EH (cell line): ENCODE measurements at places on chromosomes 13 and 19.

GRCh38 chr19:39017026-39017425 is 15.3 kb downstream of the FBXO27 start:
- DNase-seq, result no peak

GRCh38 chr13:22470075-22470474 is 710.7 kb upstream of the SGCG start:
- no peak for DNase-seq

DNA sequence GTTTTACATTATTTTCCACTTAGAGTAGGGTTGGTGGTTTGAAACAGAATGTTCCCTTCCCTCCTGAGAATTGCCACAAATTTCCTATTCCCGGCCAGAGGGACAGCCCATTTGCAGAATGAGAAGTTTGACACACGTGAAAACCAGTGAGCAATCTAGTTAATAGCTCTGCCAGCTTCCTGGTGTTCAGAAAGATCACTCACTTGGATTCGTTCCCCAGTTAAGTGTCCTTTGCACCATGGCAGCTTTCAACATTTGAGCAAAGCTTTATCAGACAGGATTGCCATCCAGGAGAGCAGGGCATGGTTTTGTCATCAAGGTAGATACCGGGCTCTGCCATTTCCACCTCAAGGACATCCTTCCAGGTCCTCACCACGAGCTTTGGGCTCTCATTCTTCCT is 28.2 kb downstream of the RASL11A start:
- no peak for DNase-seq

DNA sequence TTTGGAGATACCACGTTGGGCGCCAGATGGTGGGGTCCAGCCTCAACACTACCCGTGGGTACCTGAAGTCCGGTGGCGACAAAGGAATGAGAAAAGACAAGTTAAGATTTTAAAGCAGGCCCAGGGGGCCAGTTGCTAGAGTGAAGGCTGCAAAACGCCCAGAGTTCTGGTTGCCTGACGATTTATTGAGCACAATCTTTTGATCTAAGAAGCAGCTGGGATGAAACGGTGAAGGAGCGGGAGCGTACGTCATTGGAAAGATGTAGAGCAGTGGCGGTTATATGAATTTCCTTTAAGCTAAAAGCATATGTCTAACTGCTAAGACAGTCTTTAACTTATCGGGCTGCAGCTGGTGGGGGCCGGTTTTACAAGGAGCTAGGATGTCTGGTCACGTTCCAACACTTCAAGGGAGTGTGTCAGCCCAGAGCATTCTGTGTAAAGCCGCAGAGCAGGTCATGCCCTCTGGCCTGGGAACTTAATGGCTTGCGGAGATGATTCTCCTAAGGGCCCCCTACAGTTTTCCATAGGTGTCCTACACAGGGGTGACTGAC is 28.9 kb upstream of the EVI5L start:
- DNase-seq, result no peak

DNA sequence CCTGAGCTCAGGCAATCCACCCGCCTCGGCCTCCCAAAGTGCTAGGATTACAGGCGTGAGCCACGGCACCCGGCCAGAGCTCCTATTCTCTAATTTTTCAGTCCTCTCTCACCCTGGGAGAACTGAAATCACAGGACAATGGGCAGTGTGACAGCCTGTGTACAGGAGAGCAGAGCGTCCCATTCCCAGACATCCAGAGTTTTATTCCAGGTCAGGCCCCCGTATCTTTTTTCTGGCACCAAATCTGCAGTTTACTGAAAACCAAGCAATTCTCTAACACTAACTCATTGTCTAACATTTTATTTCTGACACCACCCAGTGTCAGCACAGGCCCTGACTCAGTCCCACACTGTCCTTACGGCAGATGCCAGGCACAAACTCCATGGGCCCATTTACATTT is 6.7 kb downstream of the ZNF708 start:
- DNase-seq, result no peak

GRCh38 chr13:20407759-20408158 is 117.9 kb downstream of the CRYL1 start:
- DNase-seq, result no peak

- peak; percentile 64 for DNase-seq
Observed at GRCh38 chr19:34481861-34482379, 362 bp downstream of the WTIP start.

DNA sequence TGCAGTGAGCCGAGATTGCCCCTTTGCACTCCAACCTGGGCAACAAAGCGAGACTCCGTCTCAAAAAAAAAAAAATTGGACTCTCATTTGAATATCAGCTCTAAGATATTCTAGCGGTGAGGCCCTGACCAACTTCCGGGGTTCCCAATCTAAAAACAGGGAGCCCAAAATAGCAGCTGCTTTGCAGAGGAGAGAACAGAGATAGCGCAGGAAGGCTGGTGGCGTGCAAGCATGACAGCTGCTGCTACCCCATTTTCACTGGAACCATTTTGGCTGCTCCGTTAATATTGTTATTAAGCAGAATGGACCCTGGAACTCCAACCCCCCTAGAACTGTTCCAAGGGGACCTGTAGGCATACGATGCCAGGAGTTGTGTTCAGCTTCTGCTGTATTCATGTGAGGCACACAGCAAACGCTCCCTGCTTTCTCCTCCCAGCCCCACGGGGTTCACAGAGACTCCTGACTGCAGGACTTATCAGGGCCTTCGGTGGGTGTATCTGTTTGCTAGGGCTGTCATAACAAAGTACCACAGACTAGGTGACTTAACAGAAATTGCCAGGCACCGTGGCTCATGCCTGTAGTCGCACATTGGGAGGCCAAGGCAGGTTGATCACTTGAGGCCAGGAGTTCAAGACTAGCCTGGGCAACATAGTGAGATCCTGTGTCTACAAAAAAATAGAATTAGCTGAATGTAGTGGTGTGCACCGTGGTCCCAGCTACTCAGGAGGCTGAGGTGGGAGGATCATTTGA is 11.5 kb downstream of the STXBP2 start:
- DNase-seq, result no peak

DNA sequence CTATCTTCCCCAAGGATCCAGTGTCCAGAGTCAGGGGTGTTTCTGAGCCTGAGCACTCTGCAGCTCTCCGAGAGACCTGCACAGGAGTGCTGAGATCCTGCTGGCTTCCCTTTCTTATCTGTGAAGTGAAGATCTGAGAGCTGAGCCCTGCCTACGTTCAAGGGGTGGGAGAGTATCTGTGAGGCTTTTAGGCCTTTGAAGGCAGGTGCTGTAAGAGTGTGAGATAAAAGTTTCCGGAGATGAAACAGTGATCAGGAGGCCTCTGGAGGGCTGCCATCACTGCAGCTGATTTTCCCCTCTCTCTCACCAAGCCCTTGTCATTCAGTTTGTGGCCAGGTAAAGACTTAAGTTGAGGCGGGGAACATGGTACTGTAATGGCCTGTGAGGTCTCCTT is 83.1 kb downstream of the AKAP11 start:
- DNase-seq, result no peak

- DNase-seq, result no peak
Observed at GRCh38 chr13:26839682-26840081, 79.1 kb upstream of the GPR12 start.

GRCh38 chr13:93953841-93954240 is 525.6 kb downstream of the DCT start:
- DNase-seq, result no peak

DNA sequence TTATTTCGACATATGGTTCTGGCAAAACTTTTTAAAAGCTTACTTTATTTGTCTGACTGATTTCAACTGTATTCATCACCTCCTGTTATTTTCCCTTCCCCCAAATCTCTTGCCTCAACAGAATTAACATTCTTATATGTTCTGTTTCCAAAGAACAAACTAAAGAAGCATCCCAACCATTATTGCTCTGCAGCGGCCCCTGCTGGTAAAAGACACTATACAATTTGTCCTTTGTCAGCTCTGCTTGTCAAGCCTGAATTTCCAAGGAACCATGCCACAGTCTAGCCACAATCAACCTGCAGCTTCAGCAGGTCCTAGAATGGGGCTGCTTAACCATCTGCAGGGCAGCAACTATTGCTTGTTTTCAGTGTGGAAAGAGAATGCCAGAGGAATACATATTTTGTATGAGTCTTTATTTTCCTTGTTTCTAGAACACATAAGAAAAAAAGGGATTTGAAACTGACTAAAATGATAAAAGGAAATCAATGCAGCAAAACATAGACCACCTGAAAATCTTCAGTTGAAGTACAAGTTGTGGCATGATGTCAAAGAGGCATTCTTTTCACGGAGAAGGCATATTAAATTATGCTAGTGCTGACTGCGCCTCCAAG is 845.3 kb downstream of the DIAPH3 start:
- DNase-seq, result peak; percentile 61

DNA sequence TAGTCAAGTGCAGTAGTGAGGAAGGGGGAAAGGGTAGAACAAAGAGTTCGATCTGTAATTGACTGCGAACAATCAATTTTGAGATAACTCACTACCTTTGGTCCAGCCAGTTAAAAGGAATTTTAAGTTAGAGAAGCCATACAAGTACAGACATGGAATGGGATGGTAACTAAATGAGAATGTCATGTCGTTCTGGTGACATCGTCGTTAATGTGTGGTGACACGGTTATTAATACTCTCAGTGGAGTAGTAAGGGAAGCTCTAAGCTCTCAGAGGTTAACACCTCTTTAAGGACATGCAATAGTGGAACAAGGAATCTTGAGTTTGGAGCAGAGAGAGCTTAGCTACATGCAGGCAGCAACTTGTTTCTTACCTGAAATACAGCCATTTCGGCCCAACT is 154.9 kb upstream of the KLF12 start:
- no peak for DNase-seq

- no peak for DNase-seq
Observed at GRCh38 chr19:23673132-23673531, 13.9 kb downstream of the ZNF675 start.

GRCh38 chr19:50894478-50895356 is 16.5 kb downstream of the KLK4 start:
- DNase-seq, result no peak

- DNase-seq, result no peak
Observed at GRCh38 chr13:27482983-27483382, 32.6 kb upstream of the MTIF3 start.

DNA sequence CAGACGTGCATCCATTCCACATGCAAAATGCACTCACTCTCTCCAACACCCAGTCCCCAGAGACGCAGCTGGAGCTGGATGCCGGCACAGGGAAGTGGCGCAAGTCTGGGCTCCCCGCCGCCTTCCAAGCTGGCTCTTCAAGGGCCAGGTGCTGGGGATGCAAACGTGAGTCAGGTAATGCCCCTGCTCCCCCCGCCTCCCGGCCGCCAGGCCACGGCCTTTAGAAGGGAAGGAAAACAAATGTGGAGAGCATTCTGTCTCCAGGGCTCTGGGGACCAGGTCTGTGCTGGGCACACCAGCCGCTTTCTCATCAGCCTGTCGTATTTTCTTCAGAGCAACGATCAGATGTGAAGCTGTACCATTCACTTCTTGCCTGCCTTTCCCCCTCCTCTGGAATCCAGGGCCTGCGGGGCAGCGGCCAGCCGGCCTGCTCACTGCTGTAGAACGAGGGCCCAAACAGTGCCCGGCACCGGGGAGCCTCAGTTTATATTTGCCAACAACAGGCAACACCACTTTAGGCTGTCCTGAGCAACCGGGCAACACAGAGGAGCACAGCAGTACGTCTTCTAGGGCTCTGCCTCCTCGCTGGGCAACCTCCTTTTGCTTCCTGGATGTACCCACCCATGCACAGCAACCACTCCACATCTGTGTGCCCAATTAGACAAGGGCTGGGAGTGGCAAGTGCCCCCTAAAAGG is 3.8 kb downstream of the RAB20 start:
- no peak for DNase-seq

GRCh38 chr13:47474839-47475238 is 526.2 kb downstream of the SUCLA2 start:
- no peak for DNase-seq

- DNase-seq, result no peak
Observed at GRCh38 chr13:57815600-57815999, 184.1 kb downstream of the PCDH17 start.

DNA sequence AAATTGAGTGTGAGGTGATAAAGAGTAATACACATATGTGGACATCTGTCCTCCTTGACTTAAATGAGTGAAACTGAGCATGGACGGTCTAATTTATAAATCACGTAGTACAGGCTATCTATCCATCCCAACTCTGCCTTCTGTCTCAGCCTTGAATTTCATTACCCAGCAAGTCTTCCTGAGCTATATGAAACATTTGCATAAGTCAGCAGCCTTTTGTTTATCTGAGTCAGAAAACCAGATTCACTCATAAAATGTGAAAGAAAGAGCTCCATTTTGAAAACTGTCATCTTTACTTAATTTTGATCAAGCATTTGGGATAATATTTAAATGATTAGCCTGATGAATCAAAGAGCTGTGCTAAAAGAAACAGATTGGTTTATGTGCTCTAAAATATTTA is 197.9 kb downstream of the LHFPL6 start:
- peak; percentile 17 for DNase-seq

DNA sequence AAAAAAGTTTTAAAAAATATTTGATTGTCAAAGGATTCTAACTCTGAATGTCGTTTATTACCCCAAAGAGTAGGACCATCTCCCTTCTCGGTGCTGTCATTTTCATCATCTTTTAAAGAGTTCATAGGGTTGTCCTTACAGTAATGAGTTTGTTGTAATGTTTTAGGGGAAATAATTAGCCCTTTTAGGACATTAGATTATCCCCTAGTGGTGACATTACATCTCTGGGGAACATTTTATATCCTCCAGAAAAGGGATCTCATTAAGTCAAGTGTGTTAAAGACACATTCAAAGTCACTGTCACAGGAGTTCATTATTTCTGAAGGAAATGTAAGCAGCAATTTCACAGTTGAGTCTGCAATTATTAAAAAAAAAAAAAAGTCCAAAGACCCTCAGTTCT is 99.3 kb upstream of the GJB6 start:
- no peak for DNase-seq

GRCh38 chr19:17266589-17266974 is 661 bp upstream of the BABAM1 start:
- DNase-seq, result no peak
